NCI-H2081 treated with DMSO at 0.1 percent for 48 hours (cell line): ENCODE measurements at places on chromosomes 13 and 19.

DNA sequence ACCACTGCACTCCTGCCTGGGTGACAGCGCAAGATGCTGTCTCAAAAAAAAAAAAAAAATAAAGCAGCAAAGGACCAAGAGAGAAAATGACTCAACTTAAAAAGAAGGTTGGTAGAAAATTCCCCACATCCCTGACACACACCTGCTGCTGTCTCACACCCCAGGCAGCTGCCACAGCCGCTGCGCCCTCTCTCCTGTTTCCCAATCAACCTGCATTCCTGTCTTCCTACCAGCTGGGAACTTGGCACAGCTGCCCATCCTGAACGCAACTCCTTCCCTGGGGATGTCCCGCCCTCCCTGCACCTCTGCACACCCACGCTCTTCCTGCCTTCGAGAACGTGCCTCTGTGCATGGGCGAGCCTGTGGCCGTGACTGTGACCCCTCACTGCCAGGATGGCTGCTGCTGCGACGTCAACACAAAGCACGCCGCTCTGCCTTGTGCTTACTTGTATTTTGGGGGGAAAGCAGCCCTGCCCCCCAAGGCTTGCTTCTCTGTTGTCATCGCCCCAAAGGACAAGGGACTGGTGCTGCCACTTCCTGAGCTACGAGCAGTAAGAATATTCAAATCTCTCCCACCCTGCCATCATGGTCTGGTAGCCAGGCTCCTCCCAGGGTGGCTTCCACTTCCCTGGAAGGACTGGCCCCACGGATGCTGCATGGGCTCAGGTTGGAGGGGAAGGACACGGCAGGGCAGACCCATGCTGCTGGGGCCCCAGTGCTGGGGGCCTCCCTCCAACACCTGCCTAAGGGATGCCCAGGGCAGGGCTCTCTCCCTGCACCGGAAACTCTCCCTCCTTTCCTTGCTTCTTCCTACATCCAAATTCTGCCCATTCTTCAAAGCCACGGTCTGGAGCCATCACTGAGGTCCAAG is 20.7 kb downstream of the SH3GL1 start:
- no peak for DNase-seq

DNA sequence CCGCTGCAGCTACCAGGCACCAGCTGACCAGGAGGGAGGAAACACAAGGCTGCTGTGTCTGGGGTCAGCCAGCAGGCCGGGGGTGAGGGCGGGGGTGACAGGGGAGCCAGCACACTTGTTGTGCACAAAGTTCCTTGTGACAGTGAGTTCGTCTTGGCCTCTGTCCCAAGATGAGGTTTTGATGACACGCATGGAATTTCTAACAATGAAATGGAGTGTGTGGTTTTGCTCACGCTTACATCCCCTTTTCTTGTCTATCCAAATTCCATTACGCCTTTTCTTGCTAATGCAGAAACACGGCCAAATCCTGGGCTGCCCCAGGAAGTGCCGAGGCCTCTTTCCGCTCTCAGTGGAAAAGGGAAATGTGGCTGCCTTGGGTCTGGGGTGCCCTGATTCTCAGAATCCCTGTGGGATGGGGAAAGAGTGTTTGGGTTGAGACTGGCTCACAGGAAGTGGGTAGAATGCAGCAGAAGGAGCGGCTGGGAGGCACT is 73.8 kb downstream of the GADD45B start:
- DNase-seq, result no peak

DNA sequence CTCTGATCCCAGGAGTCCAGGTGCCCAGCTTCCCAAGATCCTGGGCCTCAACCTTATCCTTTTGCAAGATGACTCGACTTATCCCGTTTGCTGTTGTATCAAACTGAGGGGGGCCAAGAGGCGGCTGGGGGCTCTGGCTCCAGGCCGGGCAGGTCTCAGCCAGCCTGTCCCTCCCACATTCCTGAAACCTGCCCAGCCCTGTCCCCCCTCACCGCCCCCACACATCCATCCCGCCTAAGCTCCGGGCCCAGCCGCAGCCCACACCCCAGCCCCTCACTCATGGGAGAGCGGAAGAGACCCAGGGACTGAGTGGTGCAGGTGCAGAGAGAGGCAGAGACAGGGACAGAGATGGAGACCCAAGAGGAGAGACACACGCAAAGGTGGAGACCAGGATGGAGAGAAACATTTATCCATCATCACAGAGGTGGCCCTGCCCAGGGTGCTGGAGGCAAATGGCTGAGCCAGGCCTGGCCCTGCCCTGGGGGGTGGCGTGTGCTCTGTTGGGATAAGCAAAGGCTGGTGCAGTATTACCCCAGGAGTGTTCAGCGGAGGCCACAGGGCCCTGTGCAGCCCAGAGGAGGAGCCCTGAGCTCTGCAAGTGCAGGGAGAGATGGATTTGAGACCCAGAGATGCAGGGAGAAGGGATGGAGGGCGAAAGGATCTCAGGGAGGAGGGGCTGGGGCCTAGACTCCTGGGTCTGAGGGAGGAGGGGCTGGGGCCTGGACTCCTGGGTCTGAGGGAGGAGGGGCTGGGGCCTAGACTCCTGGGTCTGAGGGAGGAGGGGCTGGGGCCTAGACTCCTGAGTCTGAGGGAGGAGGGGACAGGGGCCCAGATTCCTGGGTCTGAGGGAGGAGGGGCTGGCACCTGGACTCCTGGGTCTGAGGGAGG is 1.6 kb downstream of the BCAM start:
- no peak for DNase-seq

DNA sequence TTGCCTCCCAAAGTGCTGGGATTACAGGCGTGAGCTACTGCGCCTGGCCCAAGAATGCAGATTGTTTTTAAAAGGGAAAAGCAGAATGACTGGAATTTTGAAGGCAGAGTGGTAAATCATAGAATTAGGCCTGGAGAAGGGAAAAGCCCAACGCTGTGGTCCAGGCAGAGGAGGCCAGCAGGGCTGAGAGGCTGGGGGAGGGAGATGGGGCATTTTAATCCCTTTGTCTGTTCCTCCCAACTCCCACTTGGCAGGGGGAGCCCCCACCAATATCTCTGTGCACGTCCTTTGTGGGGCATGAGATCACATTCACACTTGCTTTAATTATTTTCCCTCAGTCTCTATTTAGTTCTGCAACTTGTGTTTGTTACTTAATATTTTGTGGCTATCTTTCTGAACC is 54.4 kb upstream of the RANBP3 start:
- no peak for DNase-seq

- DNase-seq, result no peak
These were observed 24.0 kb downstream of the USP12 start for GRCh38 chr13:27147530-27148170.

DNA sequence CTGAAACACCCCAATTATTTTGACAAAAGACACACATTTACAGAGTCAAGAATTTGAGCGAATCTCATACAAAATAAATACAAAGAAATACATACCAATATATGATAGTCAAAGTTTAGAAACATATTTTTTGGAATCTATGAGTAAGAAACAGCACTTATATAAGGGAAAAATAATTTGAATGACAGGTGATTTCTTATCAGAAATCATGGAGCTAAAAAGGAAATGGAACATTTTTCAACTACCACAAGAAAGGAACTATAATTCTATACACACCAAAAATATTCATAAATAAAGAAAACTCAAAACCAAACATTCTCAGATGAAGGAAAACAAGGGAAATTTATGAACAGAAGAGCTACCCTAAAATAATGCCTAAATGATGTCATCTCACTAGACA is 1226.6 kb downstream of the PCDH9 start:
- no peak for DNase-seq

GRCh38 chr19:46976845-46977320 is 42.8 kb upstream of the NPAS1 start:
- DNase-seq, result no peak

DNA sequence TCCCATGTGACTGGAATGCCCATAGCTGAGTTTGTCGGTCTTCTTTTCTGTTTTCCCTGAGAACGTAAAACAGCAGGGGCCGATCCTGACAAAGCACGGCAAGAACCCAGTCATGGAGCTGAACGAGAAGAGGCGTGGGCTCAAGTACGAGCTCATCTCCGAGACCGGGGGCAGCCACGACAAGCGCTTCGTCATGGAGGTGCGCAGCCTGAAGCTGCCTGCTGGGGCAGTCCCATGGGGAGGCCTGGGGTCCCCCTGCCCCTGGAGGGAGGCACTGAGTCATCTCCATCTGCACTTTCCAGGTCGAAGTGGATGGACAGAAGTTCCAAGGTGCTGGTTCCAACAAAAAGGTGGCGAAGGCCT is 18.2 kb upstream of the QTRT1 start:
- no peak for DNase-seq
